Progenitor cell of endocrine pancreas (in vitro differentiated cells): ENCODE measurements at places on chromosomes 5 and 9. TPM values are rescaled to one million over a fixed set of nuclear protein-coding genes. Genes with fewer than 3 reads are reported as not detected.

The RANBP17 gene
- total RNA-seq, result 21.8 and 32.8 TPM in 2 replicates

The WDR38 gene
- not detected in 2 replicates for total RNA-seq

The OR1Q1 gene
- not detected in 2 replicates for total RNA-seq

The OBP2B gene
- total RNA-seq, result not detected in 2 replicates

The MEIKIN gene
- total RNA-seq, result not detected in 2 replicates

The CKMT2 gene
- total RNA-seq, result 1.7 and 3.7 TPM in 2 replicates

The PCDHB10 gene
- 5.5 and 7.2 TPM in 2 replicates for total RNA-seq

The FBP2 gene
- total RNA-seq, result not detected in 2 replicates

The PIK3R1 gene
- 76.2 and 89.7 TPM in 2 replicates for total RNA-seq

The DNAH5 gene
- total RNA-seq, result 1.4 TPM in 2 replicates

GRCh38 chr9:78666818-78667414 lies 370.0 kb downstream of the PSAT1 start:
- peaks cover 7% of the 10 kb centered on the region for H3K4me1 ChIP-seq
- no peak overlapping the region for H3K27ac ChIP-seq
- DNase-seq, result no peak
- H3K27me3 ChIP-seq, result peaks cover 7% of the 10 kb centered on the region
- no peak overlapping the region for H3K4me3 ChIP-seq

- H3K27ac ChIP-seq, result peak overlapping the region; percentile 69
- DNase-seq, result no peak
- H3K27me3 ChIP-seq, result peaks cover 25% of the 10 kb centered on the region
These were observed 3.9 kb upstream of the ADCY2 start for GRCh38 chr5:7391814-7392692.

GRCh38 chr5:65481635-65482295 lies at the start of gene ADAMTS6:
TSS of gene ADAMTS6 (minus strand) at chr5:65481920. CDS start at chr5:65473673, 8,247 bp downstream.
- H3K4me3 ChIP-seq, result no peak within 1 kb of the TSS
- peak; percentile 38 for DNase-seq
- peaks cover 16% of the 10 kb centered on the region for H3K4me1 ChIP-seq
- H3K27ac ChIP-seq, result peak within 1 kb of the TSS; percentile 92
- H3K27me3 ChIP-seq, result no peaks in the 10 kb centered on the region

- H3K27ac ChIP-seq, result no peak overlapping the region
- H3K36me3 ChIP-seq, result no peaks in the 10 kb centered on the region
- peaks cover 5% of the 10 kb centered on the region for H3K4me1 ChIP-seq
- no peaks in the 10 kb centered on the region for H3K27me3 ChIP-seq
- DNase-seq, result no peak
These were observed 439.9 kb downstream of the GADD45G start for GRCh38 chr9:90044710-90045151.

GRCh38 chr9:125360601-125361000 lies 99.0 kb downstream of the GAPVD1 start:
- no peak overlapping the region for H3K27ac ChIP-seq
- no peak overlapping the region for H3K4me3 ChIP-seq
- H3K27me3 ChIP-seq, result no peaks in the 10 kb centered on the region

- H3K4me1 ChIP-seq, result peaks cover 5% of the 10 kb centered on the region
- H3K27me3 ChIP-seq, result peaks cover 13% of the 10 kb centered on the region
- no peak overlapping the region for H3K4me3 ChIP-seq
- H3K27ac ChIP-seq, result no peak overlapping the region
- no peak for DNase-seq
These were observed 595.2 kb upstream of the ARRDC3 start for GRCh38 chr5:91978221-91978882.

- H3K4me1 ChIP-seq, result peaks cover 14% of the 10 kb centered on the region
- no peak for DNase-seq
- no peaks in the 10 kb centered on the region for H3K27me3 ChIP-seq
- H3K36me3 ChIP-seq, result peaks cover 12% of the 10 kb centered on the region
- H3K4me3 ChIP-seq, result no peak overlapping the region
These were observed 12.4 kb downstream of the AP3S1 start for GRCh38 chr5:115854139-115854538.

- H3K27ac ChIP-seq, result no peak overlapping the region
- no peak overlapping the region for H3K4me3 ChIP-seq
- no peak for DNase-seq
- H3K27me3 ChIP-seq, result no peaks in the 10 kb centered on the region
- no peaks in the 10 kb centered on the region for H3K4me1 ChIP-seq
- H3K36me3 ChIP-seq, result no peaks in the 10 kb centered on the region
These were observed 25.0 kb downstream of the CCDC69 start for GRCh38 chr5:151198861-151199260.

DNA sequence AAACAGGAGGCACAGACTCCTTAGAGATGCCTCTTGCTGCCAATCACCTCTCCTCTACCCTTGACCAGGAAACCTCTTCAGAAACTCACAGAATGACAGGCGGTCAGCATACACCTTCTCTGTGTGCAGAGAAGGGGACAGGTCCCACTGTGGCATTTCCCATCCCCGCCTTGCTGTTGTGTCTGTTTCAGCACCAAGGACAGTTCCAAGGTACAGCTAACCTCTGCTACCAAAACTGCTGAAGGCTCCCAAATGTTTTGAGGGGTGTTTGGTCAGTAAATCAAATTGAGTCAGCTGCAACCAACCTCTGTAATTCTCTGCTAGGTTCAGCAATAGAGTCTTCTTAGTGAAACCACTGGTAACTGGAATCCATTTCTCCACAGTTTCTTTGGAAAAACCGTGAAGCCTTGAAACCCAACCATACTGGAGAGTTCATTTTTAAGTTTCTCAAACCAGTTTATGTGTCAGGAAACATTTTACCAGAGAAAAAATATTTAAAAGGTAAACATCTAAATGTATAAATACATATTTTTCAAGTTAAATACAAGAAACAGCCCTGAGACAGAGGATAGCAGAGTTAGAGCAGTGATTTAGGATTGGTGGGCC lies 122.0 kb downstream of the DRD1 start:
- no peaks in the 10 kb centered on the region for H3K4me1 ChIP-seq
- H3K36me3 ChIP-seq, result no peaks in the 10 kb centered on the region
- DNase-seq, result peak; percentile 51
- H3K27me3 ChIP-seq, result peaks cover 17% of the 10 kb centered on the region
- H3K4me3 ChIP-seq, result no peak overlapping the region

DNA sequence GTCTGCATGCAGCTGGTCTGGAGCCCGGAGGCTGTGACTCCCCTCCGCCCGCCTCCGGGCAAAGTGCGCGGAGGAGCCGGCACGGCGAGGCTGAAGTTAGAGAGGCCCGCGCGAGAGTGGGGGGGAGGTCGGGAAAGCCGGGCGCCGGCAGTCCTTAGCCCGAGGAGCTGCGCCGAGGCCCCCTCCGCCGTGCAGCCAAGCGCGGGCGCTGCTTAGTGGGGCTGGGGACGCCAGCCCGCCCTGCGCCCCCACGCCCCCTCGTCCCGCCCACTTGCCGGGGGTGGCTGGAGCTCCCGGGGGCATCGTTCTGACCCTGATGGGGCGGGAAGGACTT lies 403 bp downstream of the NINJ1 start:
- peak; percentile 67 for DNase-seq
- H3K36me3 ChIP-seq, result no peaks in the 10 kb centered on the region
- peaks cover 2% of the 10 kb centered on the region for H3K27me3 ChIP-seq
- H3K27ac ChIP-seq, result peak overlapping the region; percentile 97
- peak overlapping the region; percentile 82 for H3K4me3 ChIP-seq

GRCh38 chr9:130607640-130608420 lies 28.5 kb downstream of the FUBP3 start:
- H3K27me3 ChIP-seq, result no peaks in the 10 kb centered on the region
- no peak for DNase-seq
- H3K27ac ChIP-seq, result peak overlapping the region; percentile 50
- peaks cover 21% of the 10 kb centered on the region for H3K36me3 ChIP-seq
- no peak overlapping the region for H3K4me3 ChIP-seq
- peaks cover 29% of the 10 kb centered on the region for H3K4me1 ChIP-seq

GRCh38 chr9:2424619-2425033 lies 197.0 kb upstream of the VLDLR start:
- no peak overlapping the region for H3K4me3 ChIP-seq
- H3K27me3 ChIP-seq, result no peaks in the 10 kb centered on the region
- H3K27ac ChIP-seq, result no peak overlapping the region
- H3K36me3 ChIP-seq, result no peaks in the 10 kb centered on the region

- H3K36me3 ChIP-seq, result no peaks in the 10 kb centered on the region
- no peak for DNase-seq
- no peak overlapping the region for H3K27ac ChIP-seq
- H3K4me1 ChIP-seq, result peaks cover 11% of the 10 kb centered on the region
- H3K27me3 ChIP-seq, result no peaks in the 10 kb centered on the region
These were observed 39.7 kb upstream of the ZNF622 start for GRCh38 chr5:16505140-16505891.

- peaks cover 49% of the 10 kb centered on the region for H3K27me3 ChIP-seq
- DNase-seq, result no peak
- H3K4me1 ChIP-seq, result peaks cover 6% of the 10 kb centered on the region
These were observed 76.4 kb downstream of the NTNG2 start for GRCh38 chr9:132238026-132238972.

- H3K27ac ChIP-seq, result no peak overlapping the region
- no peaks in the 10 kb centered on the region for H3K36me3 ChIP-seq
- H3K27me3 ChIP-seq, result no peaks in the 10 kb centered on the region
- no peak for DNase-seq
- peaks cover 1% of the 10 kb centered on the region for H3K4me1 ChIP-seq
- no peak overlapping the region for H3K4me3 ChIP-seq
These were observed 246.6 kb downstream of the SLCO4C1 start for GRCh38 chr5:102049517-102049916.
